GM20000 (cell line): ENCODE measurements at places on chromosomes 11 and 22.

DNA sequence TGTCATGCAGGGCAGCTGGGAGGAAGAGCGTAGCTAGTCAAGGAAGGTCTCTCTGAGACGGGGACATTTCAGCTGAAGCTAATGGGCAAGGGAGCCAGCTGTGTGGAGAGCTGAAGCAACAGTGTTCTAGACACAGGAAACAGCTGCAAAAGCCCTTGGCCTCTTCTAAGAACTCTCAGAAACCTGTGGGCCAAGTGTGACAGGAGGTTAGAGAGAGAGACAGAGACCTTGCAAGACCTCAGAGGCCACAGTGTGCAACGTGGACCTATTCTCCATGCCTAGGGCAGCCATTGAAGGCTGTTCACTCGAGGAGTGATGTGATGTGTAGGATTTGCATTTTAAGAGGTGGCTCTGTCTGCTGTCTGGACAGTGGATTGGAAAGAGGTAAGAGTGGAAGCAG lies 48.7 kb upstream of the TNRC6B start:
- peak; percentile 21 for DNase-seq

GRCh38 chr11:5712507-5712906 lies 22.9 kb downstream of the TRIM22 start:
- peak; percentile 10 for DNase-seq

GRCh38 chr11:104279587-104279986 lies 115.6 kb upstream of the PDGFD start:
- DNase-seq = no peak

DNA sequence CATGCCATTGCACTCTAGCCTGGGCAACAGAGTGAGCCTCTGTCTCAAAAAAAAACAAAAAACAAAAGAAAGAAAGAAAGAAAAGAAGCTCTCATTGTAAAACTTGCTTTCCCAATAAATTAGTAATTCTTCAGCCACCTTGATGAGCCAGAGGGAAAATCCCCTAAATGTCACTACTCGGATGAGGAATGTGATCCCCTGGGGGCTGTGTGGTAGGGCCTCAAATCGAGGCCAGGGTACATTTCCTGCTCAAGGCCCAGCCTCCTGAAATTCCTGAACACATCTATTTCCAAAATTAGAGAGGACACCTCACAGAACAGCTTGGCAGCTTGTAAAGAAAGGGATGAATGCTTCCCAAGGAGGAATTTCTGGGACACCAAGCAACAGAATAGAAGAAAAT lies 147.1 kb upstream of the SESN3 start:
- DNase-seq = no peak

GRCh38 chr11:130478881-130479280 lies 30.4 kb downstream of the ADAMTS15 start:
- peak; percentile 14 for DNase-seq

DNA sequence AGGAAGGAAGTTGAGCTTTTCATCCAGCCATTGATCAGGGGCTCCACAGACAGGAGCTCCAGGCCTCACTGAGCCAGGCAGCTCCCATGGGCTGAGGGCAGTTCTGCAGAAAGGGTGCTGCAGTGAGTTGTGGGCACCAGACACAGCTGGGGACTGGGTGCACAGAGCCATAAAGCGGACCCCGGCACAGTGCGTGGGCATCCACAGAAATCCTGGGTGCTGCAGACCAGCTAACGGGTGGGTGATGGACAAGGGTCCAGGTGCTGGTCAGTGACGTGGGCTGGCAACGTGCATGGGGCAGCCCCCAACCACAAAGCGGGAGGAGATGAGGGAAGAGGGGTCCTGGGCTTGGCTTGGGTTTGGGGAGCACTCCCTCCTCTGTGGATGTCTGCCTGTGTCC lies 19.4 kb upstream of the GAL start:
- no peak for DNase-seq

DNA sequence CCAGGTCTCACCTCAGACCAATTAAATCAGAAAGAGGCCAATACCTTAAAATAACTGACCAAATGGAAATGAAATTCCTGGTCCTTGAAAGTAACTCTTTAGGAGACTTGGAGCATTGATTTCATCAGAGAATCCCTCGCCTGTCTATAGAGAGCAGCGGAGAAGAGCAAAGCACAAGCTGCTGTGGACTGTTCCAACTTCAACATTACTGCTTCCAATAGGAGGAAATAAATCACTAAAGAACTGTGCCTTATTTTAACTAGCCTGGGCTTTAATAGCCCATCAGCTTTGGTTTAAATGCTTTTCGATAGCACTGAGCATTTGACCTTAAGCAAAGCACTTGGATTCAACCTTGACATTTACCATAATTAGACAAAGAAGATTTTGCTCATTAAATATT lies 32.0 kb upstream of the FJX1 start:
- DNase-seq = no peak

DNA sequence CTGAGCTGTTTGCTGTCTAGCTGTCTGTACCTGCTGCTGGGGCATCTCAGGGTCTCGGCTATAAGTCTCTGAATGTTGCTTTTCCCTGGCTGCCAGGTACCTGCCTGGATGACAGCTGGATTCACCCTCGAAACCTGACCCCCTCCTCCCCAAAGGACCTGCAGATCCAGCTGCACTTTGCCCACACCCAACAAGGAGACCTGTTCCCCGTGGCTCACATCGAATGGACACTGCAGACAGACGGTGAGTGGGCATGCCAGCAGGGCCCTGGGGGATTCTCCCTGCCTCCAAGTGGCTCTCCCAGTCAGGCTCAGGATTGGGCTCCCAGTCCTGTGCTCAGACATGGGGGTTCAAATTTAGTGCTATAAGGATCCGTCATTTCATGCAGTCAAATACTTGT lies 12.9 kb downstream of the IL17RA start:
- no peak for DNase-seq

- no peak for DNase-seq
These were observed 9.8 kb downstream of the POU2AF3 start for GRCh38 chr11:111308140-111308539.

GRCh38 chr11:126335463-126335760 lies 20.1 kb upstream of the ST3GAL4 start:
- no peak for DNase-seq

DNA sequence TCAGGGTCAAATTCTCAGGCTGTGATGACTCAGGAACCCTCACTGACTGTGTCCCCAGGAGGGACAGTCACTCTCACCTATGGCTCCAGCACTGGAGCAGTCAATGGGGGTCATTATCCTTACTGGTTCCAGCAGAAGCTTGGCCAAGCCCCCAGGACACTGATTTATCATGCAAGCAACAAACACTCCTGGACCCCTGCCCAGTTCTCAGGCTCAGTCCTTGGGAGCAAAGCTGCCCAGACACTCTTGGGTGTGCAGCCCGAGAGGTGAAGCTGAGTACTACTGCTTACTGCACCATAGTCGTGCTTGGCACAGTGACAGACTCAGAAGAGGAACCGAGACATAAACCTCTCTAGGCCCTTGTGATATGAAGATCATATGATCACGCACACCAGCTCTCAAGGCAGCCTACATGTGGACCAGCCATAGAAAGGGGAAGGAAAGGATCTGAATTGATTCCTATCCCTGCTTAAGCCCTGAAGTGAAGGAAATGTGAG lies 58.2 kb downstream of the ZNF280B start:
- DNase-seq = peak; percentile 84

DNA sequence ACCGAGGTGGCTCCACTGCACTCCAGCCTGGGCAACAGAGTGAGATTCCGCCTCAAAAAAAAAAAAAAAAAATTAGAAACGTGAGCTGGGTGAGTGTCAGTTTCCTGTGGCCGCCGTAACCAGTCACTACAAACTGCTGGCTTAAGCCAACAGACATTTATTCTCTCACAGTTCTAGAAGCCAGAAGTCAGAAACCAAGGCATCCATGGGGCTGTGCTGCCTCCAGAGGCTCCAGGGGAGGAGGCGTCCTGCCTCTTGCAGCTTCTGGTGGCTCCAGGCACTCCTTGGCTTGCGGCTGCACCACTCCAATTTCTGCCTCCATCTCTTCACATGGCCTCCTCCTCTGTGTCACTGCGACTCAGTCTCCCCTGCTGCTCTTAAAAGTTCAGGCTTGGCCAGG lies 11.1 kb upstream of the KIAA0930 start:
- no peak for DNase-seq

GRCh38 chr11:65417702-65418430 lies 4.7 kb upstream of the NEAT1 start:
- peak; percentile 20 for DNase-seq

DNA sequence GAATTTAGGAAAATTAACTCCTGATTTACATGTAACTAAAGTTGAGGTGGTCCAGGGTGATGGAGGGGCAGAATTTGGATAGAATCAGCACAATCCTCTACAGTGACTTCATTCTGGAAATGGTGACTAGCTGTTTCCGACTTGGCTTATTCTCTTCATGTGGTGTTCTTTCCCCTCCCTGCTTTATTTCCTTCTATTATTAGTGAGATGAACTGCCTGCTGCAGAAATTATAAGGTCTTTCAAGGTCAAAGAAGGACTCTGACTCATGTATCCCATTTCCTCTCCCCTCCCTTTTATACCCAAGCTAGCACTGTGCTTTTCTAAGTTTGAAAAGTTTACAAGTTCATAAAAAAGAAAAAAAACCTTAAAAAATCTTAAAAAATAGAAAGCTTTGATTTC lies 12.2 kb upstream of the MRPL17 start:
- no peak for DNase-seq

DNA sequence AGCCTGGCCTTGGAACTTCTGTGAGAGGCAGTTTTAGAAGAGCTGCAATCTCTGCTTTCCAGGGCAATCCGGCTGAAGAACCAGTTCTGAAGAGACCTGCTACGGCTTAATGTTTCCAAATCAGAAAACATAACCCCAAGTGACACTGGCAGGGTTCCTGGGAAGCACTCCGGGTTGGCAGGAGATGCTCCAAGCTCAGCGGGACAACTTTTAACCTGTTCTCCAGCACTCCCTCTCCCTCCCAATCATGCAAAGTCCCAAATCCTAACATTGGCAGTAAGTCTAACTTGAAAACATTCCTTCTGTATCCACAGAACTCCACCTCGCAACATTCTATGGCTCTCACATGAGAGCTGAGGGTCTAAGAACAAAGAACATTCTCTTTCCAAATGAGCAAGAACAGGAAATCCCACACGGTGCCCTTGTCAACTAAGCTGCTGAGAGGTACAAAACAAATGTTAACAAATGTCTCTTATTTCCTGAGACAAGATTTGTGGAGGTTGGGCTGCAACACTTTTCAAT lies 48.5 kb upstream of the MN1 start:
- no peak for DNase-seq

- no peak for DNase-seq
These were observed 12.1 kb downstream of the DUSP18 start for GRCh38 chr22:30655532-30655931.

- DNase-seq = no peak
These were observed 568 bp upstream of the CSF2RB start for GRCh38 chr22:36912694-36913426.

GRCh38 chr11:99979042-99979441 lies 708.0 kb upstream of the ARHGAP42 start:
- no peak for DNase-seq

DNA sequence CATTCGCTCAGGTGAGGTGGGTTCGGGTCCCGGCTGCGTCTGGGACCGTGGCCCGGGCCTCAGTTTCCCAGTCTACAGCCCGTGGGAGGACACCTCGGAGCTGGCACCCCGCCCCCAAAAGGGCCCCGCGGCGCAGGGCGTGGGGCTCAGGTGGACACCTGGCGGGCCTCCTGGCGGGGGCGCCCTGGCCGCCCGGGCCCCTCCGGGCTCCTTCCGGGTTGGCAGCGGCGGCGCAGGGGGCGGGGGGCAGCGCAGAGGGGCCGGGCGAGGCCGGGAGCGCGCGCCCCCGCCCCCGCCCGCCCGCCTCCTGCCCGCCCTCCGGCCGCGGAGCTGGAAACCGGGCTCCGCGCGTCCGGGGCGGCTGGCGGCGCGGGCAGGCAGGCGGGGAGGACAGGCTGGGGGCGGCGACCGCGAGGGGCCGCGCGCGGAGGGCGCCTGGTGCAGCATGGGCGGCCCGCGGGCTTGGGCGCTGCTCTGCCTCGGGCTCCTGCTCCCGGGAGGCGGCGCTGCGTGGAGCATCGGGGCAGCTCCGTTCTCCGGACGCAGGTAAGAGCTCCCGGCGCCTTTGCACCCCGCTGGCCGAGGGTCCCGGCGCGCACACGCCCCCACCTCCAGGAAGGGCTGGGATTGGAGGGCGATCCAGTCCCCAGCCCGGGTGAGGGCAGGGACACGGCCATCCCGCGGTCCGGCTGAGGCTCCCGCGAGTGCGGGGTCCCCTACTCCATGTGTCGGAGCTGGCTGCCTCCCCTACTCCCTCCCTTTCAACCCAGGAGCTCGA lies at the start of gene EMID1:
TSS of gene EMID1 (plus strand) at position 303 of the 778 bp plus-strand sequence. CDS start at position 446, 143 bp downstream.
- DNase-seq = peak; percentile 86

GRCh38 chr11:45347348-45348082 lies 61.4 kb upstream of the SYT13 start:
- DNase-seq = no peak

GRCh38 chr11:76844511-76844910 lies 16.2 kb upstream of the ACER3 start:
- no peak for DNase-seq

DNA sequence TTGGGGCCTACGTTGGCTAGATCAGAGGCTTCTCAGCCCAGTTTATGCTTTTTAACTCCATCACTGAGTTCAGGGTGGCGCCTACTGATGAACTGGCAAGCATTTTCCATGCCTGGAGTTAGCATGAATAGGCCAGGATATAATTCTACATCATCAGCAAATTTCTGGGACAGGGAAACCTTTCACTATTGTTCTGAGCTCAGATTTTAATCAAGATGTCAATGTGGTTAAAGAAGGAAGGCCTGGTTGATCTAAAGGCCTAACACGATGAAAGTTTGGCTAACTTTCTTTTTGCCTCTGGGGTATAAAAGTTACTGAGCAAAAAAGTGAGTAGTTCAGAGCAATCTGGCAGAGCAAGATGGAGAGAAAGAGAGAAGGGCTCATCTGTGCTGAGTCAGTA lies 21.7 kb upstream of the IFITM3 start:
- no peak for DNase-seq

DNA sequence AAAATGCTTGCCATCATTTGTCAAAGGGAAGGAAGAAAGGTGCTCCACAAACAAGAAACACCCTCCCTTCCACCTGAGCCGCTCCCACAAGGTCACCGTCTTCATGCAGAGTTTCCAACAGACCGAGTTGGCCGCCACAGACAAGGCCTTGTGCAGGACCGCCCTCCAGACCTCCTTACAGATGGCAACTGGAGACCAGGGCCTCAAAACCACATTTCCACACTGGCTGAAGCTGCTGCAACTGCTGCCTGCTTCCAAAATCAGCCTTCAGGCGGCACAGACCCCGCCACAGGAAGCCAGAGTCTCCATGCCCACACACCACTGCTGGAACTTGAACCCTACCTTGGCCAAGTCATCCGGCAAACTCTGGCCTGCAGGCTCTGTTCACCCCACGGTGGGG lies 6.3 kb downstream of the DEAF1 start:
- DNase-seq = no peak

DNA sequence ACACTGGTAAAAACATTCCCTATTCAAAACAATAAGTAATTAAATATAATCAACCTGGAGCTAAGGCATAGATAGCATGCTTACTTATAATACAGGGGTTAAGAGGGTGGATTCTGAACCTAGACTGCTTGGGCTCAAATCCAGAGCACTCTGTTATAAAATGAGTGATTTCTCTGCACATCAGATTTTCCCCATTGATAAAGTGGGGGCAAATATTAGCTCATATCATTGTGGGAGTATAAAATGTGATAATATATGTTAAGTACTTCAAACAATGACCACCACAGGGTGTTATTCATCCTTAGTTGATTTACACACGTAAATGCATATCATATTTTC lies 139.4 kb downstream of the LUZP2 start:
- DNase-seq = no peak

GRCh38 chr11:75589933-75590332 lies 27.9 kb downstream of the SERPINH1 start:
- DNase-seq = no peak

- no peak for DNase-seq
These were observed 1.3 kb downstream of the CDHR5 start for GRCh38 chr11:623349-623869.

GRCh38 chr11:19903620-19904069 lies 191.0 kb downstream of the NAV2 start:
- DNase-seq = peak; percentile 49
